ENCODE measurements at places on chromosomes 2 and 18.

- no peak for DNase-seq
Observed at GRCh38 chr2:192150166-192150565, 44.6 kb downstream of the TMEFF2 start.

GRCh38 chr2:206804326-206804725 lies 38.9 kb downstream of the FASTKD2 start:
- no peak for DNase-seq

DNA sequence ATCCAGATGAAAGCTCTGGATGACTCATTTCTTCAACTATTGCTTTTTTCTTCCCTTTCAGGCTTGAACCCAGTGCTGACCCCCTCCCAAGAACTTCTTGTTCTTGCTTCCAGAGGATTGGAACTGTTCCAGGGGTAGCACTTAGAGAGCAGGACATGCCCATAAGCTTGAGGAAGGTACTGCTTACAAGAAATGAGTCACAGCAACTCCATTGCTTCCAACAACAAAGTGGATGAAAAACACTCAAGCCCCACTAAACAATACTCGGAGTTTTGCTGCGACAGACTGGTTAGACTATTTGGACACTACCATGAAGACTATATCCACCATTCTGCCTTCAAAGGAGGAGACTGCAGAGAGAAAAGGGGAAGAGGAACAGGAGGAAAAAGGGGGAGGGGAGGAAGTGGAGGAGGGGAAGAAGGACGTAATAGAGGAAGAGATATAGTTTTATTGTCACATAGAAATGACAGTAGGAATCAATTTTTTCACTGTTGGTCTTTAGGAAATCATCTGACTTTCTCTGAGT lies 1.6 kb upstream of the EPC2 start:
- DNase-seq = no peak

DNA sequence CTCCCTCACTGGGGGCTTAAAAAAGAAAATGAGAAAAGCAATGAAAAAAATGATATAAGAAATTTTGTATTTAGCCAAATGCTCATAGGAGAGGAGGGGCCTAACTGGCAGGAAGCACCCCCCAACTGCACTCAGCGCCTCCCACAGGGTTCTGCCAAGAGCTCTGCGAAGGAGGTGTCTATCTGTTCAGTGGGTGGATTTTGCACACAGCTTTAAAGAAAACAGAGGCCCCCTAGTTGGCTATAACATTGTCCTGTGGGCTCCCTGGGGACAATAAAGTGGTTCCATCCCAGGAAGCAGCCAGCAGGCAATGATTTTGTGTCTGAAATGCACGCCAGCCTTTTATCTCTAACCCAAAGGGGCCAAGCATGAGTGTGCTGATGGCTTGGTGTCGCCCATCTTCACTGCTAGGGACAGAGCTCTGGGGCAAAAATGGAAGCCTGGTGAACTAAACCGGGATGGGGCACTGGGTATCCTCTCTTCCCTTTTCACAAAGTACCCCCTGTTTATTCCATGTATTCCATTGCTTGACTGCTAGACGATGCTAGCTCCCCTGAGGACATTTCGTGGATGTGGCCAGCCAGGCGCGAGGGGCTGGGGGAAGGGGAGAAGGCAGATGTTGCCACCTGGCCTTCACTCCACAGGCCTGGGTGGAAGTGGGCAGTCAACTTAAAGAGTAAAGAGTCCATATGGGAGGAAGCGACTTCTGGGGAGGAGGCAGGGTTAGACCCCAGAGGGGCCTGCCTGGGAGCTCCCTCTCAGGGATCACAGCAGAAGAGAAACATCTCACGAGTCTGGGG lies 205.7 kb downstream of the CYP26B1 start:
- DNase-seq = no peak

DNA sequence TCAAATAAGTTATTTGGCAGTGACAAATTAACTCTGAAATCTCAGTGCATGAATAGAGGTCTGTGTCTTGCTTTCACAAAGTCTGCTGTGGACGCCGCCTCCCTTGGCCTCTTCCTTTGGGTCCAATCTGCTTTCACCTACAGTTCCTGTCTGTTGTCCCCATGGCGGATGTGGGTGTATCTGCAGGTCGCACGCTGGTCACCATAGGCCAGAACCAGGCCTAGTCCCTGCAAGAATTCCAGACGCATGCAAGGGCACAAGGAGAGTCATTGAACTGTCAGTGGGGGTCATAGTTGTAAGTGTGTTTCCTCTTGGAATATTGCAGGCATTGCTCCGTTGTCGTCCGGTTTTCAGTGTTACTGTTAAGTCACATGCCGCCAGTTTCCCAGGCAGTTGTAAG lies 7.4 kb downstream of the SOCS6 start:
- no peak for DNase-seq

All from Right ventricle myocardium superior (tissue), 1 donor.